ENCODE measurements at places on chromosomes 11 and 22.

DNA sequence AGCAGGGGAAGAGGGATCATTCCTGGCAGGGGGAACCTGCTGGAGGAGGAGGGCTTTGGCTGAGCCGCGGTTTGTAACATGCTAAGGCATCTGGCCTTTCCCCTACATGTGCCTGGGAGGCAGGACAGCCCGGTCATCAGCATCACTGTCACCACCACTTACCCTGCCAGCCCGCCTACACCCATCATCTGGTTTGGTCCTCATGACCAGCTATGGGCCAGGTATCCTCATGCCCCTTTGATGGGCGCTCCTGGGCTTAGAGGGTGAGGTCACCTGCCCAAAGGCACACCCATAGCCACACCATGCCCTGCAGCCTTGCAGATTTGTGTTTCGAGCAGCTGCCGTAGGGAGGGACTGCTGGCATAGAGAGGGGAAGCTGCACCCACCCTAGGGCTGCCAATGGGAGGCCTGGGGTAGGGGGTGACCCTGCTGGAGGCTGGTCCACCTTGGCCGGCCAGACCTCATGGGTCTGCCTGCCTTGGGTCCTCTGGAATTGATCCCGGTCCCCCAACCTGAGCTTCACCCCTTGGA lies 2.6 kb downstream of the MRGPRF start:
- DNase-seq = no peak

GRCh38 chr11:101860696-101861427 lies 53.9 kb upstream of the CEP126 start:
- DNase-seq = peak; percentile 65

GRCh38 chr11:67303835-67304411 lies 593 bp downstream of the SSH3 start:
- DNase-seq = no peak

- DNase-seq = peak; percentile 38
These were observed 29.8 kb upstream of the CREB3L1 start for GRCh38 chr11:46247659-46248058.

DNA sequence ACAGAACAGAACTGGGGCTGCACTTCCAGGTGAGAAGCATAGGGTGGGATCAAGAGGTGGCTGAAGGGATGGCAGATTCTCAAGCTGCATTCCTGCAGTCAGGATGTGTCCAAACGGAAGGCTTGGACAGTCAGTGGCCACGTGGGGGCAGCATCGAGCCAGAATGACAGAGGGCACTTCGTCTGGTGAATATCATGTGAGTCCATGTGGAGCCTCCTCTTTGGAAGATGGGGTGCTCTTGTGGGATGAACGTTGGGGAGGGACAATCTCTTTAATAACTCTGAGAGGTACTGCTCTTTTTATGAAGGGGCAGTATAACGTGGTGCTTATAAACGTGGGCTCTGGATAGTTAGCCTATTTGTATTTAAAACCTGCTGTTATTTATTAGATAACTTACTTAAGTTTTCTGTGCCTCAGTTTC lies 154.9 kb upstream of the NAV2 start:
- peak; percentile 67 for DNase-seq

GRCh38 chr11:82724026-82724425 lies 9.6 kb downstream of the FAM181B start:
- DNase-seq = no peak

DNA sequence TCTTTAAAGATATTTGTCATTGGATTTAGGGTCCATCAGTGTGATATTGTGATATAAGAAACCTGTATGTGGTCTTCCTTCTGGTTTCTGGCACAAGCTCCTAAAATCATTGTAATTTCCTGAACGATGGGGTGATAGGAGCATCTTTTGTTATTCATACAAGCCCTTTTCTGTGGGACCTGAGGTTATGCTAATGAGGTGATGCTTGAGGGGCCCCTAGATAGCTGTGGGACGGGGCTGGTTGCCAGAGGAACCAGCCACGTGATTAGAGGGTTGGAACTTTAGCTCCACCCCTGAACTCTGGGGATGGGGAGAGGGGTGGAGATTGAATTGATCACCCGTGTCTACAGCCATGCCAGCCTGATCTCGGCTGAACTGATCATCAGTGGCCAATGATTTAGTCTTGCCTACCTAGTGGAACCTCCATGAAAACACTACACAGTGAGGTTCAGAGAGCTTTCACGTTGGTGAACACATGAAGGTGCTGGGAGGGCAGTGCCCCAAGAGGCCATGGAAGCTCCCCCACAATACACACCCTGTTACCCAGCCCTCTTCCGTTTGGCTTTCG lies 62.8 kb downstream of the BCR start:
- DNase-seq = no peak

DNA sequence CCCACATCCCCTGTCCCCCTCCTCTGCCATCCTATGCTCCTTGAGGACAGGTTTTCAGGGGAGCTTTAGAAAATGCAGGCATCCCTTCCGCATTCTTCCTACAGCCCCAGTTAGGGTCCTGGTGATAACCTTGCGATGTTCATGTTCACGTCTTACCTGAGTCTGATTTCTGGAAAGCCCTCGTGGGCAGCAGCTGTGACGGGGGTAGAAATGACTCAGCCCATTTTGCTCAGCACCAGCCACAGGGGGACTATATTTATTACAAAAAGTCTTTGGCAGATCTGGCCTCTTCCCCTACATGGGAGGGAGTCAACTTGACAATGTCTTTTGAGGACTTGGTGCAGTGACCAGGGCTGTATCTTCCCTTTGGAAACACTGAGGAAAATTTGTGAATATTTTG lies 12.3 kb downstream of the PKNOX2 start:
- no peak for DNase-seq

DNA sequence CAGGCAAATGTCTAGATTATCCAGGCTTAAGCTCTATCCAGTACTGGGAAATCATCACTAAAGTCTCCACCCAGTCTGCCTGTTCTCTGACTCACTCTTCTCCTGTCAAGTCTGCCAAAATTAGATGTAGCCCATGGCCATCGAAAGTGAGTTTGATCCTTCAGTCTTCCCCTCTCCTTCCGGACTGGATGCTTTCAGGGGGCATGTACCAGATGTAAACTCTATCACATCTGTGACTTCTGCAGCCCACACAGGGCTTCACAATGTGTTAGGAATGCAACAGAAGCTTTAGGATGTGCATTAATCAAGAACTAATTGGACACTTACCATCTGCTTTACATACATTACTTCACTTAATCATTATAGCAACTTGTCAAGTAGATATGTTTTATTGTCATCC lies 12.3 kb downstream of the ME3 start:
- no peak for DNase-seq

GRCh38 chr11:109731451-109731850 lies 309.5 kb downstream of the C11orf87 start:
- no peak for DNase-seq

DNA sequence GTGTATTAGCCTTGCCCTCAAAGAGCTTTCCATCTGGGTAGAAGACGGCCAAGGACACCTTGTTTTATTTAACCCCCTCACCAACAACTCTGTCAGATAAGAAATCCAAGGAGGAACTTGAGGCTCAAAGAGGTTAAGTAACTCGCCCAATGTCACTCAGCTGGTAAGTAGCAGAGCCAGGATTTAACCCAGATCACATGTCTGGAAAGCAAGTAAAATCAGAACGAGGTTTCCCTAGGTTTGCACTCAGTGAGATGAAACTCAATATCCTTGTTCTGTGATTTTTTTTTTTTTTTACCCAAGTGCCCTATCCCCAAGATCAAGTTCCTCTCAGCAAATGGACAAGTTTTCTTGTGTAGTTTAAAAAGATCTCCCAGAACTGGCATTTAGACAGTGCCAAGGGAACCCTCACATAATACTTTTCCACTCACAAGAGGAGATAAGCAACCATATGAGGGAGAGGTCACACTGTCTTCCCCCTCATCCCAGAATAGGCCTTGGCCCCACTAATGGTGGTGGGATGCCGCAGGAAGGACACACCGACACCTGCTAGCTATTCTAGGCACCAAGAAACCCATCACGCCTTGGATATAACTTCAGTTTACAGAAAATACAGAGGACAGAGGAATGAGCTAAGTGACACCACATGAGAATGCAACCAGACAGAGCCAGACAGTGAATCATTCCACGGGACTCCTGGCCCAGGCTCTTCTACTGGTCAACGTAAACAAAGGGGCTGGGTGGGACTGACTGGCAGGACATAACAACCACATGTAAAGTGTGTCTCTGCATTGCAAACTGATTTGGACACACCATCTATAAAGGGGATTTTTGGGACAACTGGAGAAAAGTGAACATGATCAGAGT lies 8.6 kb upstream of the ARAP1 start:
- no peak for DNase-seq

DNA sequence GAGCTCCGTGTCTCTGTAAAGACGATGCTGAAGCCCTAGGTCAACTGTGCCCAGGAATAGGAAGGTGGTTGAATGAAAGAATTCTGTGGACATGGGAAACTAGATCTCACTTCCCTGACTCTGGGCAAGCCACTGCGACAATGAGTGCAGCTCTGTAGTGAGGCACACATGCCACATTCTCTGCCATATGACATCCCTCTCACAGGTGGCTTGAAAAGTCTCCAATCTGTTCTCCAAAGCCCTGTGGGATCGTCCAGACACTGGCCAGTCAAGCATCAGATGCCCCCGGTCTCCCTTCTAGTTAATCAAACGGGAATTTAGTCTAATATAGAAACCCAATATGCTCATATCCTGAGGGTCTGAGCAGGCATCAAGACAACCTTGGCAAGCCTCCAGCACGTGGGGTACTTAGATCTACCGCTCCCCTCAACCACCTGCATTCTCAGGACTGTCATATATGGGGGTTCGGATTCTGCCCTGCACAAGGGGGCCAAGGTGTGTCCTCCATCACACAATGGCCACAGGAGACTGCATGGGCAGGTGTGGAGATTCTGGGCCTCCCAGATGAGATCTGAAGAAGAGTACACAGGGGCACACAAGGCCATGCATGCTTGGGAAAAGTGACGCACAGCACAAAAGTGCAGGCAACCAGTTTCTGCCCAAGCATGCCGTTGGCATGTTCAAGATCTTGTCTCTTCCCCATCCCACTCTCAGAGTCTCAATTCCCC lies 11.9 kb downstream of the DKK3 start:
- no peak for DNase-seq

DNA sequence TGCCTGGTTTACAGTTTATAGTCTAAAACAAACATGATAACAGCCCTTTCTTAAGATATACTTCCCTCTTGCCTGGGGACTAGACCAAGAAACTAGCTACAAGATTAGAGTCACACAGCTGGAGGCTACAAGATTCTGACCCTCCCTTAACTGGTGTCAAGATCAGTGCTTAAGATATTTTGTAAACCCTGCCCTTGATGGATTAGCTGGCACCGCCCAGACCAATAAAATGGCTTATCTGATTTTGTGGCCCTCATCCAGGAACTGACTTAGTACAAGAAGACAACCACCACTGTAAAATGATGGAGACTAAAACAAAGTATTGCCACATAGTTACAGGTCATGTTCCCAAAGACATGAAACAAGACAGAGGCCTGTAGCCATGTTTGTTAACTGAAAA lies 53.4 kb downstream of the FAM181B start:
- DNase-seq = no peak

- DNase-seq = no peak
These were observed 8.1 kb upstream of the CRY2 start for GRCh38 chr11:45839204-45839603.

DNA sequence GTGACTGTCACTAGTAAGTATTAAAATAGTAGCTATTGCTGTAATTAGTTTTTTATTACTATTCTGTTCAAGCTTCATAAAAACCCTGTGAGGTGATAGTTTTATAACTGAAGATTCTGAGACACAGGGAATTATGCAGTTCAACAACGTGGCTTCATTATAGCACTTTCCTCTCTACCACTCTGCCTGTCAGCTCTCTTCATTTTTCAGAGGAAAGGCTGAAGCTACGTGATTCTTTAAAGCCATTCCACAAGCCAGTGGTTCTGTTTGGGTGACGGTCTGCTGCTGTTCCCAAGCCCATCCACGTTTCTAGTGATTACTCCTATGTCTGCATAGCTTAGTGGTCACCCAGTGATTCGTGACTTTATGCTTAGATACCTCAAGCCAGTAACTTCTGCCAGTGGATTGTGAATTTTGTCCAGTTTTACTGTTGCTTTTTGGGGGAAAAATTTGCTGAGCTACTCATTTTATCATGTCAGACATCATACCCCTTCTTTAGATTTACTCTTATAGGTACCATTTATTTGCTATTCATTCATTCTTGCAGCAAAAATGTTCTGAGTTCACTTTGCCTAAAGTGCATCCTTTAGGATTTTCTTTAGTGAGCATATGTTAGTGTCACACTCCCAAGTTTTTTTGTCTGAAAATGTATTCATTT lies 59.8 kb downstream of the UVRAG start:
- DNase-seq = no peak
